ENCODE measurements at places on chromosomes 4 and X.

- no peak for DNase-seq
Observed at GRCh38 chr4:168509786-168510185, 12.9 kb downstream of the PALLD start.

- DNase-seq, result no peak
Observed at GRCh38 chr4:84417997-84418709, 80.9 kb downstream of the NKX6-1 start.

DNA sequence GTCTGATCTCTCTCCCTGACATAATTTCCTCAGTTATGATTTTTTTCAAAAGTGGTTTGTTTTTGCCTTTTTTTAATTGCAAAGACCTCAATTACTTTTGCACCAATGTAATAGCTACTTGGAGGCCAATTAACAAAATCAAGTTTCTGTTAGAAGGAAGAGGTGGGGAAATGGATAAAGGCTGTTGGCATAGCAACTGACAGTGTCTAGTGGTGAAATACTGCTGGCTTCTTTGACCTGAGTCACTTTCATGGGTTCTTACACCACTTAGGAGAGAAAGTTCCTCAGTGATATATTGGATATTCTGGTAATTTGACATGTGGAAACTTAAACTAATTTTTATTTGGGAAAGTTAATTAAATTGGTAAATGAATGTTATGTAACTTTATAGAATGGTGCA, 26.5 kb upstream of the ATP8A1 start:
- DNase-seq, result no peak

- DNase-seq, result no peak
Observed at GRCh38 chr4:2696423-2696822, 59.7 kb downstream of the TNIP2 start.

GRCh38 chr4:67929426-67929825, 33.9 kb downstream of the TMPRSS11A start:
- no peak for DNase-seq

All from GM23338 (cell line).